A549 treated with ZK216348 at 1 μM for 4 hours (cell line): ENCODE measurements at places on chromosomes 12 and 14. TPM values are rescaled to one million over a fixed set of nuclear protein-coding genes. Genes with fewer than 3 reads are reported as not detected.

The GPRC5D gene
- total RNA-seq: not detected in 5 replicates

The CLMN gene
- total RNA-seq: 4.2 to 6.5 TPM (median 4.3 TPM) in 5 replicates

The OLR1 gene
- total RNA-seq: 0.40 to 2.4 TPM (median 0.95 TPM) in 5 replicates

The ADAMTS20 gene
- not detected in 5 replicates for total RNA-seq

The PTPN6 gene
- 6.2 to 12.8 TPM (median 11.9 TPM) in 5 replicates for total RNA-seq

The ANKRD33 gene
- total RNA-seq: not detected in 5 replicates

The KRT2 gene
- not detected in 5 replicates for total RNA-seq

The SOAT2 gene
- 0.14 to 0.75 TPM (median 0.23 TPM) in 5 replicates for total RNA-seq

The CLEC1A gene
- not detected in 5 replicates for total RNA-seq

The AMN gene
- 0.21 to 0.55 TPM (median 0.40 TPM) in 5 replicates for total RNA-seq

The RNFT2 gene
- 1.2 to 3.3 TPM (median 2.8 TPM) in 5 replicates for total RNA-seq

The SPX gene
- 2.3 to 4.0 TPM (median 2.9 TPM) in 5 replicates for total RNA-seq

The KRT6C gene
- total RNA-seq: not detected in 5 replicates

The SAMD15 gene
- total RNA-seq: 1.9 to 3.1 TPM (median 1.9 TPM) in 5 replicates

The TAS2R7 gene
- total RNA-seq: not detected in 5 replicates

The VPS37B gene
- 27.7 to 30.8 TPM (median 28.8 TPM) in 5 replicates for total RNA-seq

The DUSP6 gene
- total RNA-seq: 7.1 to 10.5 TPM (median 9.6 TPM) in 5 replicates
